Skin of body (tissue), 3 donors: ENCODE measurements at places on chromosomes 5 and 9. TPM values are rescaled to one million over a fixed set of nuclear protein-coding genes. Genes with fewer than 3 reads are reported as not detected.

DNA sequence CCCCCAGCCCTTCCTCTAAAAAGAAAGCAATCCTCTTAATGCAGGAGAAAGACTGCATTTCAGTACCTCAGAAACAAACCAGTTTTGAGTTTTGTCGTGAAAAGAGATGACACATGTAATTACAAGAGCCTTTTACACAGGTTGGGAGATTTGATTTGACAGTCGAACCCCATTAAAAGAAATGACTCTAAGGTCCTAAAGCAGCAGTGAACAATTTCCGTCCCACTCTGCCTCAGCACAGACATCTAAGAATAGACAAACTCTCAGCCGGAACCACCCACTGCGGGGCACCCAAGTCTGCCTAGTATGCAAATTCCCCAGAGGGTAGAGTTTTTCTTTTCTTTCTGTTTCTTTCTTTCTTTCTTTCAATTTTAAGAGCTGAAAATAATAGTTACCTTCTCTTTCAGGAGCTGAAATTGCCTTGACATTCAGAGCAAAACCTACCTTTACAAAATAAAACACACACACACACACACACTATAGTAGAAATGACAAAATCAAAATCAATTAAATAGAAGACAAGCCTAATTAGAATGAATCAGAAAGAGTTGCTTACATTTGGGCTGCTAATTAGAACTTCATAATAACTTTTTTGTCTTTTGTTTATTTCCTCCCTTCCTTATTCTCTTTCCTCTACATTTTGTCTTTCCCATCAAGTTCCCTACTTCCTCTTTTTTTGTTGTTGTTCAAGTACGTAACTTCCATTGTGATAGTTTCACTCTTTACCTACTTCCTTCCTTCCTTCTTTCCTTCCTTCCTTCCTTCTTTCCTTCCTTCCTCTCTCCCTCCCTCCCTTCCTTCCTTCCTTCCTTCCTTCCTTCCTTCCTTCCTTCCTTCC lies 65.1 kb downstream of the BASP1 start:
- no peak for DNase-seq

DNA sequence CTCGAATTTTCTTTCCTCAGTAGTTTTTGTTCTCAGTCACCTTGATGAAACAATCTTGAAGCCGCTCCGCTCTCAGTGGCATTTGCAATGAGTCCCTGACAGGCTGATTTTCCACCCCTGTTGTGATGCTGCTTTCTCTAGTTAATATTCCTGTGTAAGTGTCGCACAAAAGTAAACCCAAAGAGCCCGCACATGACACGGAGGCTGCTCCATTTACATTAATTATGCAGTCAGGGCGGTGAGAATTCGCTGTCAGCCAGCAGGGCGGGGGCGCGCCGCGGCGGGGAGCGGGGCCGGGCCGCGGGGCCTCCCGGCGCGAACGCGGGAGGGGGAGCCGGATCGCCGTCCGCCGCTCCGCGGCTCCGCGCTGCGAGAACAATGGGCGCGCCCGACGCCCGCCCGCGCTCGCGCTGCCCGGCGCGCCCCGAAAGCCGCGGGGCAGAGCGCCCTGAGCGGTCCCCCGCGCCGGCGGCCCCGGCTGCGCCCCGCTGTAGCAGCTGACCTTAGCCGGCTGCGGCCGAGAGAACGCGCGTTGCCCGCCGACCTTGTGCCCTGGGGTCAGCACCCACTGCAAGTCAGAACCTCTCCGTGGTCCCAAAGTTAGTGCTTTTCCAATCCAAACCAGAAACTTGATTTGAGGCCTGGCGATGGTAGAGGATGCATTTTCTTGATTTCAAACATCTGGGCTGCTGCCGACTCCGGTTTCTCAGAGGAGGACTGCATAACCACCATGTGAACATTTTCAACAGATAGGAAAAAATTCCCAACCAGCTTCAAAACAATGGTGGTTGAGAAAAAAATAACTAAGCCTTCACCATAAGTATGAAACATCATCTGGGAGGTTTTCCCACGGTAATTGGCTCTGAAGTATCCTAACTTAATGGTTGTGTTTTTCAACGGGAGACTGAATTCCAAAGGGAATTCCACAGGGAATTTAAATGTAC lies 142.6 kb downstream of the PBX3 start:
- peak; percentile 23 for DNase-seq

Gene SEC61B
- 54.4 TPM for total RNA-seq

DNA sequence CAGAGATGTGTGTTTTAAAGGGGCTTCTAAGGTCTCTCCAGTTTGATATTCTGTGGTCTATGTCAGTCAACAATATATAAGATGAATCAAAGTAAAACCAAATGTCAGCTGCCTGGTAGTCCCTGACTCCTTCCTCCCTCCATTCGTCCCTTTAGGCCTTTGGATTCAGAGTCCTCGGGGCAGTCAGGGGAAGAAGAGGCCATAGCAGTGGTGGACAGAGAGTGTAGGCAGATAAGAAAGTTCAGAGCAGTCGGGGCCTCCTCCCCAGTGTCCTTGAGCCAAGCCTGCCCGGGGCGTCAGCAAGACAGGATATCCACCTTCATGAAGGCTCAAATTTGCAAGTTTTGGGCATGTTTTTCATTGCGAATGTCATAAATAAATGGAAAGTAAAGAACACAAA lies 110.6 kb downstream of the ADAMTS16 start:
- no peak for DNase-seq

Gene DNAH5
- 0.20 TPM for total RNA-seq
